ENCODE measurements at places on chromosomes 2 and 18. TPM values are rescaled to one million over a fixed set of nuclear protein-coding genes. Genes with fewer than 3 reads are reported as not detected.
A peak's percentile ranks its signal among the peaks of the same experiment; 100 is the strongest.

- no peak for DNase-seq
These were observed 290.1 kb upstream of the HDAC4 start for GRCh38 chr2:239690651-239691631.

- DNase-seq, result no peak
These were observed 12.6 kb downstream of the FN1 start for GRCh38 chr2:215423234-215423633.

GRCh38 chr2:43158259-43158880 lies 68.0 kb downstream of the ZFP36L2 start:
- peak; percentile 82 for DNase-seq

DNA sequence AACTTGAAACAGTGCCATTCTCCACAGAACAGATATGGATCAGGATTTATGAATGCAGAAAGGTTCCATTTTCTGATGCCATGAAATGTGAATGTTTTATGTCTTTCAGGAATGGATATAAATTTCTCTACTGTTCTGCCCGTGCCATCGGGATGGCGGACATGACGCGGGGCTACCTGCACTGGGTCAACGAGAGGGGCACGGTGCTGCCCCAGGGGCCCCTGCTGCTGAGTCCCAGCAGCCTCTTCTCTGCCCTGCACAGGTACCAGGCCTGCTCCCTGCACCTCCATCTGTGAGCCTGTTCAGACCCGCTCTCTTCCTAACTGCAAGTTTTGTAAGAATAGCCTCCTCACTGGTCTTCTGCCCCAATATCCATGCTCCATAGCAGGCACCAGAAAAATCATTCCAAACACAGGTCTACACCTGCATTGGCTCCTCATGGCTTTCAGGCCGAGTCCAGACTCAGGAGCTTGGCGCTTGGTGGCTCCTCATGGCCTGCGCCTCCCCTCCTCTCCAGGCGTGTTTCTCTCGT lies 68.6 kb downstream of the LPIN1 start:
- no peak for DNase-seq

- DNase-seq, result no peak
These were observed 20.9 kb upstream of the CCBE1 start for GRCh38 chr18:59718108-59718463.

The MROH2A gene
- not detected for total RNA-seq

DNA sequence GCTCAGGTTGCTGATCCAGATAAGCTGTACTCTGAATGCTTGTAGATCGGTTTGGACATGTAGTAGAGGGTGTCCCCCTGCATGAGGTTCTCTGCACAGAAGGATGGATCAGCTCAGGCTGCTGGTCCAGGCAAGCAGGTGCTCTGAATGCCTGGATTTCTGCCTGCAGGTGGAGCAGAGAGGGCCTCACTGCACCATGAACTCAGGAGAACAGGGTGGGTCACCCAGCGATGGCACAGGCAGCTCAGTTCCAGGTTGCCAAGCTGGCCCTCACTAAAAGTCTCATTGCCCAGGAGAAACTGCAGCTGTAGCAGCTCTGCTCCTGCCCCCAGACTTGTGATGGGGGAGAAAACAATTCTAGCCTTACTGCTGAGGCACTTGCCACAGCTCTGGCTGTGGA lies 491.8 kb downstream of the XIRP2 start:
- no peak for DNase-seq

- no peak for DNase-seq
These were observed 408.4 kb downstream of the HRH4 start for GRCh38 chr18:24868760-24869237.

The FN1 gene
- total RNA-seq, result 5,098 TPM

- peak; percentile 61 for DNase-seq
These were observed 57.0 kb downstream of the CCDC150 start for GRCh38 chr2:196696423-196697079.

DNA sequence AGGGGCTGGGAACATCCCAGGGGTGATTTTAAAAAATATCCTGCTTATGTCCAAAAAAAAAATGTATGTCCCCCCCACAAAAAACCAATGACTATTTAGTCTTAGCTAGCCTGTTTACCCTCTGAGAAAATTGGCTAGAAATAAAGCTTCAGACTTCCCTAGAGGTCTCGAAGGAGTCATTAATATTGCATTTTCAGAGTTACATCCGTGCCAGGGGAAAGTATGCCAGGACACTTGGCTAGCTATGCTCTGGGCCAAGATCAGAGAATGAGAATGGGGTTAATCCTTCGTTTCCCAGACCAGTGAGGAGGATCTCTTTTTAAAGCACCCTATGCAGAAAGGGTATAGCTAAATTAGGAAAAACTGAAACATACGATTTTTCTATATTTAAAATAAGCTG lies 183.6 kb downstream of the MC4R start:
- no peak for DNase-seq

GRCh38 chr2:112642966-112643365 lies 2.8 kb upstream of the SLC20A1 start:
- DNase-seq, result no peak

GRCh38 chr2:238350150-238350897 lies 30.0 kb downstream of the TRAF3IP1 start:
- DNase-seq, result no peak

DNA sequence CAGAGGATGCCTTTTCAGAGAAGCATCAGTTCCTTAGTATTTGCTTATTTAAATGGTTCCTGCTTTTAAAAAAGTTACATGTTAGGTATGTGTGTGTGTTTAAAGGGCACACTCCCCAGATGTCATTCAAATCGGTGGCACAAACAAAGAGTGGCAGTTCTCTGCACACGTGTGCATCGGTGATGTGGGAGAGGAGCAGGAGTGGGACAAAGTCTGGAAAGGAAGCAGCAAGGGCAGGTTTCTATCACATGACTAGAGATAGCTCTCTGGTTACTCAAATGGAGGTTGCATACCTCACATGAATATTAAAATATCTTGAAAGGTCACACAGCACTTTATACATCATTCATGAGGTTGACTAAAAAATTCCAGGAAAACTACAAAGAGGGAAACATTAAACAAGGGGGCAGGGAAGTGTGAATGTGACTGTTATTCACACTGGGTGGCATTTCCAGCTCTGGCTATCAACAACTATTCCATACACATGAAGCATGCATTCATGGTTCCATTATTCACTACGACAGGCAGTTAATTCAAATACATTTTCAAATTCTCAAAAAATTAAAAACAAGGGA lies 64.7 kb downstream of the SEPTIN10 start:
- no peak for DNase-seq

The TMEM198 gene
- 6.0 TPM for total RNA-seq

DNA sequence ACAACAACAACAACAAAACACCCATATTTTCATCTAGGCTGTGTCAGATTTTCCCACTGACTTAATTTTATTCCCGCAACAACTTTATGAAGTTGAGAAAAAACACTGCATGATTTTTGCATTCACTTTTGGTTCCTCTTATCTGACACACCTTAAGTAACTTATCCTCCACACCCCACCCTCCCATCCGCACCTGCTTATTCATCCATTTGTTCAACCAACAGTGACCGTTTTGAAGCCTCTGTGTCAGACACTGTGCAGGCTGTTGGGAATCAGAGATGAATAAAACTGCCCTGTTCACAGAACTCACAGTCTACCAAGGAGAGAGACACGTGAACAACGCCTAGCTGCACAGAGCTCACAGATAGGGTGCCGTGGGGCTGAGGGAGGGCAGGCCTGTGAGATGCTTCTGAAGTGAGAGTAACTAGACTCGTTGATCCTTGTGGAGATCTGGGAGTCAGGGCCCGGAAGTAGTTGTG lies 7.4 kb downstream of the CNNM4 start:
- no peak for DNase-seq

GRCh38 chr2:159131914-159132281 lies 154.6 kb downstream of the WDSUB1 start:
- DNase-seq, result no peak

The TMEM169 gene
- total RNA-seq, result 7.3 TPM

The FOXI3 gene
- not detected for total RNA-seq

- DNase-seq, result no peak
These were observed 127.3 kb downstream of the MSH2 start for GRCh38 chr2:47530105-47530760.

DNA sequence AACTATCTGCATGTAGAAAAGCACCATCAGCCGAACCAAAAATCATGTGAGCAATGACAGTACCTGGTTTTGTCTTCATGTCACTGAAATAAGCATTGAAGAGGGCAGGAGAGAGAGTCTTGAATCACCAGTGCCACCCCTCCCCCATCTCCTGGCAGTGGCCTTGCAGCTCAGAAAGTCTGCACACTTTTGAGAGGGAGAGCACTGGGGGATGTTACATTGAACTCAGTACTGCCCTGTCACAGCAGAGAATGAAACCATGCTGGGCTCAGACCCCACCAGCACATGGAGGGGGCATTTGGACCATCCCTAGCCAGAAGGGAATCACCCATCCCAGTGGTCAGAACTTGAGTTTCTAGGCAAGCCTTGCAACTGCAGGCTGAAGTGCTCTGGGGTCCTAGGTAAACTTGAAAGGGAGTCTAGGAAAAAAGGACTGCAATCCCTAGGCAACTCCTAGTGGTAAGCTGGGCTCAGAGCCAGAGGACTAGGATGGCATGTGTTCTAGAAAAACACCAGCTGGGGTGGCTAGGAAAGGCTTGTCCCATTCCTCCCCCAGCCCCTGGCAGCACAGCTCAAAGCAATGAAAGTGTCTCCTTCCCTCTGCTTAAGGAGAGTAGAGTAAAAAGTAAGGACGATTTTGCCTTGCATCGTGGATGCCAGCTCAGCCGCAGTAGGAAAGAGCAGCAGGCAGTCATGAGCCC lies 259.9 kb upstream of the MYT1L start:
- no peak for DNase-seq

GRCh38 chr18:36692921-36693332 lies 135.9 kb downstream of the TPGS2 start:
- DNase-seq, result no peak

The CYRIA gene
- 7.1 TPM for total RNA-seq

- DNase-seq, result peak; percentile 88
These were observed at the start of gene ATP5F1A for GRCh38 chr18:46097801-46098615. Gene ATP5F1A (minus strand): TSS chr18:46098296. CDS start chr18:46098231, 65 bp downstream.

The PTPN4 gene
- total RNA-seq, result 35.9 TPM

The ACVR1C gene
- total RNA-seq, result not detected

DNA sequence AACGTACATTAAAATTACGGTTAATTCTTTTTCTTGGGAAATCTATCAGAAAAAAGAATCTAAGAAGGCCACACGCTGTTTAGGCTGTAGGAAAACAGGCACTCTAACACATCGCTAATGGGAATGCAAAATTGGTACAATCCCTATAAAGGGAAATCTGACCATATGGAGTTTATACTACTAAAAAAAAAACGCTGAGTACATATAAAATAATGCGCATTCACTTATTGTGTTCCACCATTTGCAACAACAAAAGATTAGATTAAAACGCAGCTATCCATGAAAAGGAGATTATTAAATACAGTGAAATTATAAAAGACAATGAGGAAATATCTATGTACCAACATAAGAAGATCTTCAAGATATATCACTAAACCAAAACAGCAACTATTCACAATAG lies 62.8 kb downstream of the SMC6 start:
- no peak for DNase-seq

The C1GALT1C1L gene
- total RNA-seq, result not detected

Measured in ascending aorta (tissue), 2 donors.